AG04450 (cell line): ENCODE measurements at places on chromosomes 12 and 14.

DNA sequence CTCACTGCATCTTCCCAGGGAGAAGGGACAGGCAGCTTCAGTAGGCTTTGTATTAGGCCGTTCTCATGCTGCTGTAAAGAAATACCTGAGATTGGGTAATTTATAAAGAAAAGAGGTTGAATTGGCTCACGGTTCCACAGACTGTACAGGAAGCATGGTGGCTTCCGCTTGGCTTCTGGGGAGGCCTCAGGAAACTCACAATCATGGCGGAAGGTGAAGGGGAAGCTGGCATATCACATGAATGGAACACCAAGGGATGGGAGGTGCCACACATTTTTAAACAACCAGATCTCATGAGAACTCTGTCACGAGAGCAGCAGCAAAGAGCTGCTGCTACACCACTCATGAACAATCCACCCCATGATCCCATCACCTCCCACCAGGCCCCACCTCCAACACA lies 182.2 kb upstream of the SFSWAP start:
- DNase-seq = no peak

DNA sequence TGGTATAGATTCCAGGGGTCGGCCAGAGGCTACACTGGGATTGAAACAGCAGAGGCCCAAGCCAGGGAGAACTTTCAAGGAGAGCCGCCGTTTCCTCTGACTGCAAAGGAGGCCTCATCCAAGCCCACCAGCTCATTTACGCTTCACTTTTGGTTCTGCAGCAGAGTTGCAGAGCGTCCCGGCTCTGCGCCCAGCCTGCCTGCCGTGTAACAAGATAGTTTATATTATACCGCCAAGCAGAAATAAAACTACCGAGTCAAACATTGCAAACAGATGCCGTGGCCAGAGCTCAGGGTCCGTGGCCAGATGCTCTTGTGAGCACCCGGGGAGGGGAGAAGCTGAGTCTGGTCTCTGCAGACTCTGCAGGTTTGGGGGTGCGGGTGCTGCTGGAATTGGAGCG lies 60.7 kb upstream of the TBX3 start:
- peak; percentile 84 for DNase-seq

DNA sequence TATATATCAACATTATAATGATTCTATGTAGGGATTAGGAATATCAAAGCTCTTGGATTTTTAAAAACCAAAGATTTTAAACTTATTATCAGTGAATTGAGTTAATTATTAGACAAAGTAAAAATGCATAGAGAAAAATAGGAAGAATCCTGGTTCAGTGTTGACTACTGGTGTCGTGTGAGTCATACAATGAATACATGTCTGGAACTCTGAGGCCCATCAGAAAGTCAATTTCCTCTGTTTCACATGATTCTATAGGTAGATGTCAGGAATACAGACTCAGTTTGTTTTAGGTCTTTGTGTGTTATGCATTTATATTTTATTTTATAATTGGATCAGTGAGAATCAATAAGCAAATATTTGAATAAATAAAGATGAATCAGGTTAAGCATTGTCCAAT lies 84.5 kb upstream of the RTL1 start:
- DNase-seq = no peak

- DNase-seq = no peak
Observed at GRCh38 chr14:77212943-77213678, 31.5 kb downstream of the TMEM63C start.

DNA sequence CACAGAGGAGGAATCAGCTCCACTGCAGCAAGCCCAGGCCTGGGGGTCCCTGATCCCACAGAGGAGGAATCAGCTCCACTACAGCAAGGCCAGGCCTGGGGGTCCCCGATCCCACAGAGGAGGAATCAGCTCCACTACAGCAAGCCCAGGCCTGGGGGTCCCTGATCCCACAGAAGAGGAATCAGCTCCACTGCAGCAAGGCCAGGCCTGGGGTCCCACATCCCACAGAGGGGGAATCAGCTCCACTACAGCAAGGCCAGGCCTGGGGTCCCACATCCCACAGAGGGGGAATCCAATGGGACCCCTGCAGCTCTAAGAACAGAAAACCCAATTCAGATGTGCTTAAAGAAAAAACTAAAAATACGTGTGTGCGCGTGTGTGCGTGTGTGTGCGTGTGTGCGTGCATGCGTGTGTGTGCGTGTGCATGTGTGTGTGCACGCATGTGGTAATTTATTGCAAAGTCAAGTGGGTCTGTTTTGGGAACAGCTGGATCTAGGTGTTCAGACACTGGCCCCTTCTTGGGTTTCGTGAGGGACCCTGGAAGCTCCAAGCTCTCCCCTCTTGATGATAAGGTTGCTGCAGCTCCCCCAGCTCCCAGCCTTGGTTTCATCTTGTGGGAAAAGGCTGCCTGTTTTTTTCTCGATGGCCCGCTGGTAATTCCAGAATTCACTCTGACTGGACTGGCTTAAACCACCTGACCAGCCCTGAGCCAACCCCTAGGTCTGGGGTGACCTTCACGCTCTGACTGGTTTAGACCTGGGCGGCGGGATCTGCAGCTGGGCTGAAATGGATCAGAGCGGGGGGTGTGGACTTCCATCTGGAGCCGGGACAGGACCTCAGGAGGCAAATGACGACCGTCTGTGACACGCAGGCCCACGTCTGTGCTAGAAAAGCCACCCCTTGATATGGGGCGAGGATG lies 47.1 kb downstream of the GALNT9 start:
- DNase-seq = no peak

DNA sequence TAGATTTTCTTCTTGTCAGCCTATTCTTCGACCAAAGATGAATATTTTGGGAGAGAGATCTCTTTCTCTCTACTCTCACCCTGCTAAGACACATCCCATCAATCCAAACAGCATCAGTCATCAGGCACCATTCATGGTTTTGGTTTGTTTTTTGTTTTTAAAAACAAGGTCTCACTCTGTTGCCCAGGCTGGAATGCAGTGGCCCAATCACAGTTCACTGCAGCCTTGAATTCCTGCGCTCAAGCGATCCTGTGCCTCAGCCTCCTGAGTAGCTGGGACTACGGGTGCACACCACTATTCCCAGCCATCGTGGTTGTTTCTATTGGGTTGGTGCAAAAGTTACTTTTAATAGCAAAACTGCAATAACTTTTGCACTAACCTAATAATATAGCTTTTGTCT lies 14.4 kb upstream of the ITPR2 start:
- DNase-seq = no peak

DNA sequence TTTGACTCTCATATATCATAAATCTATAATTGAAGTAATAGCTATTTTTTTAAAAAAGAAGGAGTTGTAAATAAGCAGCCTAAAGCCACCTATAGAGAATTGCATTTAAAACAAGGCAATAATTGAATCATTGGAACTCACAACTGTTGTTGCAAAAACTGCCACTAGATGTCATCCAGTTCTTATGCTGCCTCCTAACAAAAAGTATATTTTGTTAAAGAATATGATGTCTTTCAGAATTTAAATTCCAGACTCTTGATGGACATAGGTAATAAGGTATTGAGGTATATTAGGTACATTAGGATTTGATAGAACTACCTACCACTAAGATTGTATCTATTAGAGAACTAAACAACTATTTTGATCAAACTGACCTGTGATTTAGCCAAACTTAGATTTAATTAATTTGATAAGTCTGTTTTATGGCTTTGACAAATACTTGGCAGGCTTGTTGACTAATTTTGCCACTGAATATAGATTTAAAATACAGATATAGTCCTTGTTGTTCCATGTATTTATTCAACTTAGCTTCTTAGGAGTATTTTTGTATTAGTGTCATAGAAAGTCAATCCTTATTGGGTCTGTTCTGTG lies 401.4 kb downstream of the RPL10L start:
- DNase-seq = no peak

DNA sequence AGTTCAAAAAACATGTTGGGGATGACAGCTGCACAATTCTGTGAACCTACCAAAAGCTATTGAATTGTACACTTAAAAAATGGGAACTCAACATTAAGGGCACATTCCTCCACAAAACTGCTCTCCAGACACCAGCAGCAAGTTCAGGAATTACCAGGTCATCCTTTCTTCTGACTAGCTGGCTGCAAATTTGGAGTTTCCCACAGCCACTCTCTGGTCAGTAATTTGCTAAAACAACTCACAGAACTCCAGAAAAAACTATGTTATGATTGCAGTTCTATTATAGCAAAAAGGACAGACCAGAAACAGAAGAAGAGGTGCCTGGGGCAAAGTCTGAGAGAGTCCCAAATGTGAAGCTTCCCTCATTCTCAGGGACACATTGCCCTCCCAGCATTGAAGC lies 20.1 kb upstream of the PLEKHD1 start:
- no peak for DNase-seq

- no peak for DNase-seq
Observed at GRCh38 chr14:59085207-59085739, 103.2 kb upstream of the DAAM1 start.

- no peak for DNase-seq
Observed at GRCh38 chr14:31208546-31209424, 1.2 kb upstream of the HECTD1 start.

DNA sequence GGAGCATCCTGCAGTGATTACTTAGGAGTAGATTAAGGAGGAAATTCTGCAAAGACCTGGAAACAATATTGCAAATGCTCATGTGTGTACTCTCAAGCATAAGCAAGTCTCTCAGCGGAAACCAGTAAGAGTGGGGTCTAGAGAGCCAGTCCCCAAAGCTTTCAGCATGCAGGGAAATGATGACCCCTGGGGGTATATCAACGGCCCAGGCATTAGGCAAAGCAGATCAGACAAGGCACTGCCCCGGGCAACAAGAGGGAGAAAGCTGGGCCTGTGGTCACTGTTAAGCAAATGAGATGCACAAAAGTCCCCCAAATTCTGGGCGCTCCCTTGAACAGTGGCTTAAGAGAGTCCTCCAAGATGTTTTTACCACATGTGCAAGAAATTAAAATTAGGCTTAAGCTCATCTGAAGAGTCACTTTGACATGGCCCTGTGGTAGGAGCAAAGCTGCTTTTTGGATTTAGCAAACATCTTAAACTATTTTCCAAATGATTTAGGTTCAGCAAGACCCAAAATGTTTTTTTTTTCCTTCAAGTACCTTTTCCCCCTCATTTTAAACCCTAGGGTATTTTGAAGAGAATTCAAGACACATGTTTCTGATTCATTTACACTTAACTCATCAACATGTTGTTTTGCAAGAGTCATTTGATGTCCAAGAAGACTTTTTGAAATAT lies 457.1 kb upstream of the TBX3 start:
- no peak for DNase-seq

DNA sequence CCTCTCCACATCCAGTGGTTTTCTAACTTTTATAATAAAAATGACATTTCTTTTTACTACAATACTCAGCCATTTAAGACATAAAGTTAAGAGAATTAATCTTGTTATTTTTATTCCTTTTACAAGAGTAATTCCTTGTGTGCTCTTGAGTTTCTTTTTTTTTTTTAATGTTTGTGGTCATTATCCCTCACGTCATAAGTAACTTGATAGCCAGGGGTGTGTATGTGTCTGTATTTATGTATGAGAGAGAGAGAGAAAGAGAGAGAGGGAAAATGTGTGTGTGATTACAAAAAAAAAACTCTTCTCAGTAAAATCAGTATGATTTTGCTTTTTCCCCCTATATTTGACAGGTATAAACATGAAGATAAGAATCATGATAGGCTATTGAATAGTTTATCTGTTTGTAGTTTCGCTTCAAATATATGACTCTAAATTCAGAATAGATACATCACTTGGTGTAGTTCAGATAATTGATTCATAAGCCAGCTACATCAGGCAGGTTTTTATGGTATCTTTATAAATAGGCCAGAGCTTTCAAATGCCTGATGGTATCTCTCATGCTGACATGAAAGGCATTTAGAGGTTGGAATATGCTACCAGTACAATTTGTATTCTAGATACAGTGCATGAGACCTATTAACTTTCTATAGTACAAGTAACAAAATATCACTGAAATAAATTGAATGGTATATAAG lies 34.9 kb downstream of the RERGL start:
- no peak for DNase-seq

- DNase-seq = no peak
Observed at GRCh38 chr12:109695961-109696461, 17.6 kb upstream of the FAM222A start.

GRCh38 chr14:104108570-104109541 lies 23.4 kb downstream of the ASPG start:
- no peak for DNase-seq

DNA sequence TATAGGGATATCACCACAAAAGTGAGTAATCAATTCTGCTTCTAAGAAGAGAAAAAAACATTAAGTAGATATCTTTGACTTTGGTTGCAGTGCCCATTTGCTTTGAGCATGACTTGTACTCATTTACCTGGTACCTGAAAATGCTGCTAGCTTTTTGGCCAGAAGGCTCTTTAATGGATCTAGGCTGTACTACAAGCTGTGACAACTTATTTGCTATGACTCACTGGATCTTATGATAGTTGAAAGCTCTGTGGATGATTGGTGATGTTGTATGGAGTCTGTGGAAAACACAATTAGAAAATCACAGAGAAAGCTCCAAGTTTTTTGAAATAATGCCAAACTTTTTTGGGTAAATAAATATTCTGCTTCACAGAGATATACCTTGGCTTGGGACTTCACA lies 960.9 kb upstream of the FBXO33 start:
- DNase-seq = no peak

DNA sequence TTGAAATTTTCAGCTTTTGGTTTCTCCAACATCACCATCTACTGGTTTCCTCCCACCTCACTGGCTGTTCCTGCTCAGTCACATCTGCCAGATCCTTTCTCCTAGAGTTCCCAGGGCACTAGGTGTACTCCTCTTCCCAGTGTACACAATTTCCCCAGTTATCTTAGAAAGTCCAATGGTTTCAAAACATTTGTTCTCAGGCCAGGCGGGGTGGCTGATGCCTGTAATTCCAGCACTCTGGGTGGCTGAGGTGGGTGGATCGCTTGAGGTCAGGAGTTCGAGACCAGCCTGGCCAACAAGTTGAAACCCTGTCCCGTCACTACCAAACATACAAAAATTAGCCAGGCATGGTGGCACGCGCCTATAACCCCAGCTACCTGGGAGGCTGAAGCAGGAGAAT lies 60.7 kb downstream of the SPPL3 start:
- no peak for DNase-seq

DNA sequence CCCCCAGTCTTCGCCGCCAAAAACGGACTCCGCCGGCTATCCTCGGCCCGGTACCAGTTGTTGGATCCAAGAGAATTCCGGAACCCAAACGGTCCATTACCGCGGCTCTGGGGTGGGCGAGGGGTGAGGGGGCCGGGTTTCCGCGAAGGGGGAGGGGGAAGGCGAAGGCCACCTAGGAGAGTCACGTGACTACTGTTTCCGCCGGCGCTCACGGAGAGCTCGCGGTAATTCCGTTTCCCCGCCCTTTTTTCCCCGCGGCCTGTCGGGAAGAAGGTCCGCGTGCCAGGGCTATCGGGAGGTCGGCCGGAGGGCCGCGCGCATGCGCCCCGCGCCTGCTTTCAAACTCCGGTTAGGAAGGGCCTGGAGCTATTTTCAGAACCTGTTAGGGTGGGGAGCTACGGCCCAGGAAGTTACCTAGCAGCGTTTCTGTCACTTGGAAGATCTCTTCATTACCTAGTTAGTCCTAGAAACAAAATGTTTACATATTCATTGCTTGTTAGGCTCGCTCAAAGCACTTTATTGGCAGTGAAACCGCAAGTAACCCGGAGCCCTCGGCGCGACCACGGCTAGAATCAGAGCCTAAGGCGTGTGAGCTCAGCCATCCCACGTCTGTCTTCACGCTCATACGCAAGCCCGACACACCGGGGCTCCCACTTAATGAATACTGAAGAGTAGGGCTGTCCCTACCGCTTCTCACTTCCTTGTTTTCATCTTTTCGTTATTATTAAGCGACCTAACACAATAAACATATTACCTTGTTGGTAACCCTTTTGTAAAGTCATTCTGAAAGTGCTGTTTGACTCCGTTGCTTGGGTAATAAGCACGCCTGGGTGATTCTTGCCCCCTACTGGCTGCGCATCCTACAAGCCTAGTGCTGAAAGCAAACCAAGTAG lies 624 bp upstream of the SBNO1 start:
- peak; percentile 97 for DNase-seq

- no peak for DNase-seq
Observed at GRCh38 chr14:53355581-53356112, 202.5 kb upstream of the DDHD1 start.
